Lung (tissue), 17 donors: ENCODE measurements at places on chromosomes 16 and 17.

- no peak for DNase-seq
Observed at GRCh38 chr17:48831549-48831883, 681 bp downstream of the CALCOCO2 start.

- no peak for DNase-seq
Observed at GRCh38 chr17:40564883-40565768, at the start of gene CCR7. Gene CCR7 (minus strand): TSS chr17:40565472. CDS start chr17:40565409, 63 bp downstream.

DNA sequence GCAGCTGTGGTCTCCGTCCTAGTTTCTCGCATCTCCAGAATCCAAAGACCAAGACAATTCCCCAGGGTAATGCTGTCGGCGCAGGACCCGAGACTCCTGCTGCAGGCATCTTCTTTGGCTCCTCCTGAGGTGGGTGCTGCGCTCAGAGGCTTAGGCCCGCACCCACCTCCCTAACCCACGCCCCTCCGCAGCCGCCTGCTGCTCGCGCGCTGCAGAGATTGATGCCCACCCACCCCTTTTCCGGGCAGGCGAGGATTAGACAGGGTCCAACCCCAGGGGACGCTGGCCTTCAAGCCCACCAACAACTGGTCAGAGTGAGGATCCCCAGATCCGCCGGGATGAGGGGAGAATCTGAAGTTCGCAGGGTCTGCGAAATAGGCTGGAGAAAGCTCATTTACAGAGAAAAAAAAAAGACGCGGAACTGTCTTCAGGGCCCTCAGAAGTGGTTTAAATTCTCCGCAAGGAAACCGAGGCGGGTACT lies 27.9 kb downstream of the SLFN11 start:
- no peak for DNase-seq

DNA sequence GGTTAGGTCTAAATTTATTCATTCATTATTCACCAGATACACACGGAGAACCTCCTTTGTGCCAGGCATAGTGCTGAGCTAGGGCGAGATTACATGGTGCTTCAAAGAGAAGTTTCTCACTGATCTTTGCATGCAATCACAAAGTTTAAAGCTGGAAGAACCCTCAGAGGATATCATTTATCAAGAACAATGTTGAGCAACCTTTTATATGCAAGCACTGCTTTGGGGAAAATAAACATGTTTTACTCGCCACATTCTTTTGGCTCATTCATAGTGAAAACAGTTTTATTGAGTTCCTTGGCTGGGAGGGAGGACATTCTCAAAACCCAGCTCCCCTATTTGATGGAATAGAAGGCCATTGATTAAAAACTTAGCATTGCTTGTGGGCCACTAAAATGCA lies 49.8 kb upstream of the XYLT1 start:
- DNase-seq, result no peak

GRCh38 chr17:65022751-65023700 lies 33.5 kb downstream of the GNA13 start:
- peak; percentile 70 for DNase-seq
